Coronary artery (tissue), 2 donors: ENCODE measurements at places on chromosomes 13 and 19.
A peak's percentile ranks its signal among the peaks of the same experiment; 100 is the strongest.

DNA sequence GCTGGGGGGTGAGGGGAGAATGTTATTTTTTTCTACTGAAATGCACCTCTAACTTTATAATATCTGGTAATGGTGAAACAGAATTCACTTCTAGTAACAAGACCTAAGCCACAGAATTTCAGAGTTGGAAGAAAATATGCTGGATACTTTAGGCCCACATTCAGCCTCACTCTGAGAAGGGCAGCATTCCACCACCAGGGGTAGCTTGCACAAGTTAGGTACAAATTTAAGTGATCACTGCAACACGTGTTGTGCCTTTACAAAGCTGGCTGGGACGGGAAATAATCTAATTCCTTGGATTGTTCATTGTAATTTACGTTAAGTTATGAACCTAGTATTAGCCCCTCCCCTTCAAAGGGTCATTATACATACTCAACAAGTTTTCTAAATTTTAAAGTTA lies 192.3 kb downstream of the RGCC start:
- DNase-seq: no peak

DNA sequence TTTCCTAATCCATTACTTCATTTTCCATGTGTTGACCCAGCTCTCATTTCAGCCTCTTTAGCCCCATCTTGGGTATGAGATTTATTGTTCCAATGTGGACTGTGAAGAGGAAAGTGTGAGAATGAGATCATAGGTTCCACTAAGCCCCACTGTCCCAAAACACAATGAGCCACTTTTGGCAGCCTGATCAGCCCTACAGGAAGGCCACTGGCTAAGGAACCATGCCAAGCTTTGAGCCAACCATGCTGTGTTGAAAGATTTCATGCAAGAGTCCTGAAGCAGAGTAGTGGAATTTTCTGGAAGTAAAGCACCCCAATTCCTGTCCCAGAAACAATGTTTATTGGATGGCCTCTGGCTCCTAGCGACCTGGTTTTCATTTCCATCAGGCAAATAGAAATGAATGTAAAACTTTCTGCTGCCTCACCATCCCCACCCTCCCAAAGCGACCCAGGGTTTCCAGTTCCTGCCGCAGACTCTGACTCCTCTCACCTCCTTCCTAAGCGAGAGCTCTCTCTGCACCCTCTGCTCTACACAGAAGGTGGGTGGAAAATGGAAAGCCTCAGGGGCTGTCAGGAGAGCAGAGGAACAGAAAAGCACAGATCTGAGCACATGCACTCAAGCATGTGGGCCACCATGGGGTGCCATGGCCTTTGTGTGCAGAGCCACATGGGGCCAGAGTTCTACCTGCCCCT lies 73.1 kb downstream of the KCTD12 start:
- DNase-seq: no peak

- no peak for DNase-seq
Observed at GRCh38 chr13:36146511-36147269, 15.5 kb upstream of the DCLK1 start.

DNA sequence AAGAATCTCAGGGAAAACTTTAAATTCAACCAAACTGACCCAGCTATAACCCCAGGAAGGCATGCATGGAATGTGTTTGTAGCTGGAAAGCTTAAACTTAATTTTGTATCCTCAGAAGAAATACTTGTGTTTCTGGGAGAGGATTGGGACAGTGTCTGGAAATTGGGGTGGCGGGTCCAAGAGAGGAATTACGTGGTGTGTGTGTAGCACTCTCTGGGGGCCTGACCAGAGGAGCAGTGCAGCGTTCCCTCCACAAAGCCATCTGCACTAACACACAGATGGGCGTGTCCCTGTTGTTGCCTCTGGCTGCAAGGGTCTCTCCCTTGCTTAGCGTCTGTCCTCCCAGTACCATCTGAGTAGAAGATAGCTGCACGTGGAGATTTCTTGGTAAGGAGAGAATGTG lies 6.4 kb downstream of the GARRE1 start:
- no peak for DNase-seq

DNA sequence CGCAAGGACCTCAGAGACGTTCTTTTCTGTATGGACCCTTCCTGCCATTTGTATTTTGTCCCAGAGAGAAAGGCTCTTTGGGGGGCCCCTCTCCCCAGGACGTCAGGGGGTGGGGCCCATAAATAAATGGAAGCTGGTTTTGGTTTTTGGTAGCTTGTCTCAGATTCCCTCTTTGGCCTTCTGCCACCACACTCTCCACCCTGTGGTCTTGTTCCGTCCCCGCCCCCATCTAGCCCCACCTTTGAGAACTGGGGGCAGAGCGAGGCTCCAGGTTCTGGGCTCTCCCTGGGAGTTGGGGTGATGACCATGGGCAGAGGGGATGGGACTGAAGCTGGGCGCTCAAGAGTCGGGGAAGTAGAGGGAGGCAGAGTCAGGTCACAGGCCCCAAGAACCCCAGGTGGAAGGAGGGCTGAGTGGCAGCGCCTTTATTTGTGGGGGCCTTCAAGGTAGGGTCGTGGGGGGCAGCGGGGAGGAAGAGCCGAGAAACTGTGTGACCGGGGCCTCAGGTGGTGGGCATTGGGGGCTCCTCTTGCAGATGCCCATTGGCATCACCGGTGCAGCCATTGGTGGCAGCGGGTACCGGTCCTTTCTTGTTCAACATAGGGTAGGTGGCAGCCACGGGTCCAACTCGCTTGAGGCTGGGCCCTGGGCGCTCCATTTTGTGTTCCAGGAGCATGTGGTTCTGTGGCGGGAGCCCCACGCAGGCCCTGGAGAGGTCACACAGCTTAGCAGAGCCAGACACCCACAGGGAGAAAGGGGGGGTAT lies 3.3 kb downstream of the ISYNA1 start:
- no peak for DNase-seq

GRCh38 chr13:26074706-26075105 lies 22.9 kb upstream of the SHISA2 start:
- no peak for DNase-seq

GRCh38 chr19:12331211-12331941 lies 2.1 kb downstream of the ZNF563 start:
- DNase-seq: no peak

DNA sequence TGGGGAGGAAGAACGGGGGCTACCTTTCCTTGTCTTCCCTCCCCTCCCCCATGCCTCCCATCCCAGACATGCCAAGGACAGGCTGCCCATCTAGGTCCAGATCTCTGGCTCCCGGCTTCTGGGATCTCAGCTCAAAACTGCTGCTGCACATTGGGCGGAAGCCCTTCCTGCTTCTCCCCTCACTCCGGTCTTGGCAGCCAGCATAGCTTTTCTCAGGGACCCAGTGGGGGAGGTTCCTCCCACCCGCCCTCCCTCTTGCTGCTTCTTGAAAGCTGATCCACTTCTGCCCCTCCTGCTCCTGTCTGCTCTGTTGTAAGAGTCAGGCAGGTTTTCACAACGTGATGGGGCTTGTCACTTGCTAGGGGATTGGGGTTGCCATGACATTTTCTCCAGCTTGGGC lies 21.7 kb upstream of the RNF17 start:
- no peak for DNase-seq

- DNase-seq: no peak
Observed at GRCh38 chr19:29404015-29404414, 121.8 kb upstream of the VSTM2B start.

GRCh38 chr13:38401276-38401675 lies 51.6 kb downstream of the UFM1 start:
- DNase-seq: no peak

- no peak for DNase-seq
Observed at GRCh38 chr13:109496216-109496615, 290.2 kb downstream of the IRS2 start.

DNA sequence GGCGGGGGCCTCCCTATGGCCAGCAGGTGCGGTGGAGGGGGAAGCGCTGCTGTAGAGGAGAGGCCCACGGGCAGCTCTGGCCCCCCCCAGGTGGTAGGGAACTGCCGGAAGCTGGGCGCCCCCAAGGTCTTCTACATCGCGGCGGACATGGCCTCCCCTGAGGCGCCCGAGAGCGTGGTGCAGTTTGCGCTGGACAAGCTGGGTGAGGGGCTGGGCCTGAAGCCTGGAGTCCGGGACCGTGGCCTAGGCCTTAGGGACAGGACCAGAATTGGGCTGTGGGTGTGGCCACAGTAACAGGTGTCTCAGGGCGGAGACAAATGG lies 3.8 kb upstream of the RPL36 start:
- peak; percentile 82 for DNase-seq

DNA sequence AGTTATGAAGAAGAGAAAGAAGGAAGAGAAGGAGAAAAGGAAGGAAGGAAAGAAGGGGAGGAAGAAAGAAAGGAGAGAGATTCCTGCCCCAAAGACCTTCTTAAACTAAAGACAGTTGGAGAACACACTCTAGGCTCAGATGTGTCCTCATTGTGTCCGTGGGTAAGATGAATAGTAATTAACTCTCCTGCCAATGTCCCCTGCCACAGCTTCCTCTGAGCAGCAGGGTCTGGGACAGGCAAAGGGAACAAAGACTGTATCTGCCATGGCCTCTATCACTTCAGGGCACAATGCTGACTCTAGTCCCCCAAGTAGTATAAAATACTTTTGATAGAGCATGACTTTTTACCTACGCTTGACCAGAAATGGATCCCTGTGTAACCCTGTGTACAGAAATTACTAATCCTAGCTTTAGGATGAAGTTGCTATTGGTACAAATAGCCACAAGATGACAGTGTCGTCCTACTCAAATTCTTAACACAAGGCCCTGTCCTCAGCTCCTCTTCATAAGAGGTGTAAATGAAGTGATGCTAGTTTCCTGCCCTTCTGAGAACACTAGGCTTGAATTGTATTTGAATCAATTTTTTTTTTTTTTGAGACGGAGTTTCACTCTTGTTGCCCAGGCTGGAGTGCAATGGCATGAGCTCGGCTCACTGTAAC lies 186.2 kb upstream of the GPR12 start:
- no peak for DNase-seq

- no peak for DNase-seq
Observed at GRCh38 chr13:83024955-83025594, 857.2 kb downstream of the SLITRK1 start.

GRCh38 chr19:39154100-39154628 lies 28.6 kb downstream of the PAK4 start:
- no peak for DNase-seq

DNA sequence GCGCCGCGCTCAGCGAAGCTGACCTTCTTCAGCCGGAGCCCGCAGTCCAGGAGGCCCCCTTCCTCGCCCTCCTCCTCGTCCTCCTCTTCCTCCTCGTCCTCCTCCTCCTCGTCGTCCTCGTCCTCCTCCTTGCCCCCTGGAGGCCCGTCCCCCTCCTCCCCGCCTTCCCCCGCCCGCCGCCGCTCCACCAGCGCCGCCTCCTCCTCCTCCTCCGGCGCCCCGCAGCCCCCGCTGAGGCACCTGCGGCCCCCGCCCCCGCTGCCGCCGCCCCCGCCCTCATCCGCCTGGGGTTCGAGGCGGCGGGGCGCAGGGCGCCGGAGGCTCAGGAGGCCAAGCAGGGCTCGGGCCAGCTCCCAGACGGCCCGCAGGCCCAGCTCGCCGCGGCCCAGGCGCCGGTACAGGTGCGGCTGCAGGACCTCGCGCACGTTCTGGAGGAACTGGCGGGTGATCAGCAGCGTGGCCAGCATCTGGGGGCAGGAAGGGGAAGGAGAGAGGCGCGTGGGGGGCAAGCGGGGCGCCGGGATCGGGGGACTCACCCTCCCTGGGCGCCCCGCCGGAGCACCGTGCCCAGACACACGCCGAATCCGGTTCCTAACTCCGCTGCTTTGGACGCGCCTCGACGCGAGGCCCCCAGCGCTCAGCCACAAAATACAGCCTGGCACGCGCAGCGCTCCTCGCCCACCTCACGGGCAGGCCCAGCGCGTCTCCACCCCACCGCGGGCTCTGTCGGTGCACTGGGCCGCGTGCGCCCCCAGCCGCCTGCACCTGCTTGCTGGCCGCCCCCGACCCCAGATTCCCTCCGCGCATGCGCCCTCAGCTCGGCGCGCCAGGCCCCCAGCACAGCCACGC lies 5.9 kb downstream of the ANO8 start:
- no peak for DNase-seq
